Renal pelvis (tissue), 12 donors: ENCODE measurements at places on chromosomes 13 and 19. TPM values are rescaled to one million over a fixed set of nuclear protein-coding genes. Genes with fewer than 3 reads are reported as not detected.

DNA sequence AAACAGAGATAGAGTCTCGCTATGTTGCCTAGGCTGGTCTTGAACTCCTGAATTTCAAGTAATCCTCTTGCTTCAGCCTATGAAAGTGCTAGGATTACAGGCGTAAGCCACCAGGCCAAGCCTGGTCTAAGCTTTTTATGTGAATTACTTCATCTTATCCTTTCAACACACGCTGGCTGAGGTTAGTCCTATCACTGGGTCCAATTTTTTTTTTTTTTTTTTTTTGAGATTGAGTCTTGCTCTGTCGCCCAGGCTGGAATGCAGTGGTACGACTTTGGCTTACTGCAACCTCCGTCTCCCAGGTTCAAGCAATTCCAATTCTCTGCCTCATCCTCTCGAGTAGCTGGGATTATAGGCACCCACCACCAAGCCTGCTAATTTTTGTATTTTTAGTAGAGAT, 10.4 kb downstream of the MYO1F start:
- DNase-seq: no peak

DNA sequence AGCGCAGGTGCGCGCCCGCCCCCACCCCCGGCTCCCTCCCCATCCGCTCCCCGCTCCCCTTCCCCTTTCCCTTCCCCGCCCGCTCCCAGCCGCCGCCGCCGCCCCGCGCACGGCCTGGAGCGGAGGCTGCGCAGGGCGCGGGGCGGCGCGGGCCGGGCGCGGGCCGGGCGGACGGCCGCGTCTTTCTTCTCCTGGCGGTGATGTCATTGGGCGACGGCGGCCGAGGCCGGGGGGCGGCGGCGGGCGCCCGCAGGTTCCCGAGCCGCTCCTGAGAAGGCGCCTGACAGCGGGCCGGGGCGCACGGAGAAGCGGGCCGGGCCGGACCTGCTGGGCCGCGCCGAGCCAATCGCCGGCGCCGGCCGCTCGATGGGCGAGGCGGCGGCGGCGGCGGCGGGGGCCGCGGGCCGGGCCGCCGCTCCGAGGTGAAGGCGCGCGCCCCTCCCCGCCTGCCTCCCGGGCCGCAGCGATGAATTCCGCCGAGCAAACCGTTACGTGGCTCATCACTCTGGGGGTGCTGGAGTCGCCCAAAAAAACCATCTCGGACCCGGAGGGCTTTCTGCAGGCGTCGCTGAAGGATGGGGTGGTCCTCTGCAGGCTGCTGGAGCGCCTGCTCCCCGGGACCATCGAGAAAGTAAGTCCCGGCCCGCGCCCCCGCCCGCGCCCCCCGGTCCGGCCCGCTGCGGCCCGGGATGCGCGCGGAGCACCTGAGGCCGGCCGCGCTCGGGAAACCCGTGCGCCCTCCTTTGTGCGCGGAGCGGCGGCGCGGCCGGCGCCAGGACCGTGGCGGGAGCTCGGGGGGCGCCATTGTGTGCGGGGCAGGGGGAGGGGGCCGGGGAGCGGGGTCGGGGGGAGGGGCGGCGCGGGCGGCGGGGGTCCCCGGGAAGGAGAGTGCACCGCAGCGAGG, at the start of gene ARHGEF7:
Gene ARHGEF7 (plus strand): TSS at position 250 of the 904 bp plus-strand sequence. CDS start 217 bp downstream, at position 467.
- no peak for DNase-seq

GRCh38 chr19:13172346-13173138, 22.3 kb downstream of the IER2 start:
- DNase-seq: no peak

DNA sequence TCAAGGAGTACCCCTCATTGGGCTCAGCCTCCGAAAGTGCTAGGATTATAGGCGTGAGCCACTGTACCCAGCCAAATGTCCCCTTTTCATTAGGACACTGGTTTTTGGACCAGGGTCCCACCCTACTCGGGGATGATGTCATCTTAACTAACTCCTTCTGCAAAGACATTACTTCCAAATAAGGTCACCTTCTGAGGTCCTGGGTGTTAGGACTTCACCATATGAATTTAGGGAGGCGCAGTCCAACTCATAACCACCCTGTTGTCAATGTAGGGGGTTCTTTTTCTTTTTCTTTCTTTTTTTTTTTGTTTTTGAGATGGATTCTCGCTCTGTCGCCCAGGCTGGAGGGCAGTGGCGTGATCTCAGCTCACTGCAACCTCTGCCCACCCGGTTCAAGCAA, 32.7 kb upstream of the NFIC start:
- no peak for DNase-seq

DNA sequence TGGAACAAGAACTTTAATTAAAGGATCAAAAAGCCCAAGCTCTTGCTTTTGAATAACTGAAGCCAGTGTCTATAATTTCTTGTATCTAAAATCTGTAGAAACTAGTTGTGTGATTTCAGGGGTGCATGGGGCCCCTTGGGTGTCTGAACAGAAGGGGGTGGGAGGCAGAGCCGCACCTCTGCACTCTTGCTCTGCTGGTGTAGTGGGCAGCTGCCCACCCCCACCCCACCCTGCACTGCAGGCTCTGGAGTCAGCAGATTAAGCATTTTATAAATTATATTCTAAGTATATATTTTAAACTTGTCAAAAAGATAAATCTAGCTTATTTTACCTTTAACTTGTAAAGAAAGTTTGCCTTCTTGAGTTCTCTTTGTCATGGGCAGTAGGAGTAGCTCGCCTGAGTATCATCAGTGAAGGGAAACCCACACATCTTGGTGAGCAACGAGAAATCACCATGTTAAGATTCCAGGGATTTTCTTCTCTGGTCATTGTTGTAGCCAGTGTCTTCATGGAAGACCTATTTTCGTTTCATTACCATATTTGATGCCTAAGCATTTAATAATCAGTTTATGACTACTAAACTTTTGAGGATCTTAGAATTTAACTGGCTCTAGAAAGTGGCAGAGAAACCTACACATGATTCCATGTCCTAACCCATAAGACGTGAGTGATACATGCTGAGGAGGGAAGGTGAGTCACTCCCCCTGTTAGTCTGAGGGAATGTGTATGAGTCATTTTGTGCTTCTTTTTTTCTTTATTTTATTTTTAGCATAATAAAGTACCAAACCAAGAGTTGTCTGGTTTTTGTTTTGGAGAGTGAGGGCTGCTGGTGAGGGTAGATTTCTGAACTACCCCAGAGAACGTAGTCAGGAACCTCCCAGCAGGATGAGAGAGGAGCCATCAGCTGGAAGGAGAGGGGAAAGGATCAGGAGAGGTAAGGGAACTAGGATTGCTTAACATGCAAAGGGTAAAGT, 7.7 kb downstream of the UBE2L5 start:
- DNase-seq: no peak

DNA sequence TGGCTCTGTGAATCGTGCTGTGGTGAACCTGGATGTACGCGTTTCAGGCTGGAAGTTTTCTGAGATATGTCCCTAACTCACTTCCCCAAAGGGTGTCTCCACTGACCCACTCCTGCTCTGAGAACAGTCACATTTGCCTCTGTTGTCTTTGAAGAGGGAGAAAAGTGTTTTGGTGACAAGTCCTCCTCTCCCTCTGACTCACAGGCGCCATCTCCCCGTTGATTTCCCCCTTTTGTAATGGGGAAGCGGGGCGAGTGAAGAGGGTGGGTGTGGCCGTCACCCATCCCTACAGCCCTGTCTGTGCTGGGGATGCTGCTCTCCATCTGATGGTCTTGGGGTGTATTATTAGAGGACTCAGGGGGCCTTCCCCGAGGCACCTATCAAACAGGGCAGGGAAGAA, 9.6 kb downstream of the APC2 start:
- DNase-seq: no peak

DNA sequence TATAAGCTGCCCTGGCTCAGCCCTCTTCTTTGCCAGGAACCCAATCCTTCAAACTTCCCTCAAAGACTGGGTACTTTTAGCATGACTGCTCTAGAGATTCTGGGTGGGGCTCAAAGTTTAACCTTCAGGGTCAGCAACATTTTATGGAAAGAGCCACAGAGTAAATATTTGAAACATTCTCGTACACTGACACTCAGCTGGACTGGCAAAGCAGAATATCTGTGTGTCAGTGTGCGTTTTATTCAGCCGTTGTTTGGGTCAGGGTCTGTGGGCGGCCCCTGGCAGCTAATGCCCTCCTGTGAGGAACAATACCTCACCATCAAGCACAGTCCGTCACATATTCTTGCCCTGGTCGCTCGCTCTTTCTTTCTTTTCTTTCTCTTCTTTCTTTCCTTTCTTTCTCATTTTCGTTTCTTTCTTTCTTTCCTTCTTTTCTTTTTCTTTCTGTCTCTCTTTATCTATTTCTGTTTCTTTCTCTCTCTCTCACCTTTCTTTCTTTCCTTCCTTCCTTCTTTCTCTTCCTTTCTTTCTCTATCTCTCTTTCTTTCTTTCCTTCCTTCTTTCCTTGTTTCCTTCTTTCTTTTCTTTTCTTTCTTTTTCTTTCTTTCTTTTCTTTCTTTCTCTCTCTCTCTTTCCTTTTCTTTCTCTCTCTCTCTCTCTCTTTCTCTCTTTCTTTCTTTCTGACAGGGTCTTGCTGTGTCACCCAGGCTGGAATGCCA, 10.7 kb downstream of the DPRX start:
- no peak for DNase-seq

DNA sequence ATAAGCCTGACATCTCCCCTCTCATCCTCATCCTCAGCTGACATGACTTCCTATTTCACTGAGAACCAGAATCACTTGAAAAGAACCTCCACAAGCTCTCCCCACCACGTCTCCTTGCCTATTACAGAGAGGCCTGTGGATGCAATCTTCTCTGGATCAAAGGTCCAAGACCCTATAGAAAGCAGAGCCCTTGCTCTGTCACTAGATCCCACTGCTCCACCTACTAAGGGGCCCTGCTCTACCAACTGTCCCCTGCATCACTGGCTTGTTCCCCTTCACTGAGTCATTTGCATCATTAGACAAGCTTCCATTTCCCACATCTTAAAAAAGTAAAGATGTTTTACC, 40.8 kb downstream of the RCBTB2 start:
- DNase-seq: no peak

GRCh38 chr19:35303357-35303915, 11.5 kb downstream of the MAG start:
- DNase-seq: no peak

GRCh38 chr19:29376855-29377354, 148.9 kb upstream of the VSTM2B start:
- no peak for DNase-seq

The KCNC3 gene
- polyA plus RNA-seq: 77.5 TPM

The SOX1 gene
- polyA plus RNA-seq: not detected

The CYP4F11 gene
- 0.31 TPM for polyA plus RNA-seq

The TEX101 gene
- not detected for polyA plus RNA-seq

The ZNF443 gene
- polyA plus RNA-seq: 10.2 TPM

The PRSS57 gene
- 0.51 TPM for polyA plus RNA-seq

The ZNF226 gene
- polyA plus RNA-seq: 29.0 TPM

The SRRM5 gene
- polyA plus RNA-seq: 0.48 TPM

The NLRP7 gene
- 0.04 TPM for polyA plus RNA-seq

The ZNF439 gene
- 29.9 TPM for polyA plus RNA-seq
